ENCODE measurements at places on chromosomes 7 and 10. TPM values are rescaled to one million over a fixed set of nuclear protein-coding genes. Genes with fewer than 3 reads are reported as not detected.

The ANKRD30A gene
- not detected for total RNA-seq

The ADARB2 gene
- not detected for total RNA-seq

The TSPAN33 gene
- 23.6 TPM for total RNA-seq

The GCK gene
- 1.0 TPM for total RNA-seq

GRCh38 chr7:24703296-24703695 lies 54.0 kb downstream of the GSDME start:
- H3K27ac ChIP-seq, result no peak overlapping the region
- no peaks in the 10 kb centered on the region for H3K36me3 ChIP-seq
- H3K4me1 ChIP-seq, result no peaks in the 10 kb centered on the region
- H3K27me3 ChIP-seq, result no peaks in the 10 kb centered on the region
- no peak overlapping the region for H3K4me3 ChIP-seq

- no peaks in the 10 kb centered on the region for H3K4me1 ChIP-seq
- H3K4me3 ChIP-seq, result no peak overlapping the region
- H3K27me3 ChIP-seq, result no peaks in the 10 kb centered on the region
- H3K36me3 ChIP-seq, result no peaks in the 10 kb centered on the region
- H3K27ac ChIP-seq, result no peak overlapping the region
Observed at GRCh38 chr10:107025676-107026075, 138.8 kb downstream of the SORCS1 start.

GRCh38 chr7:33722383-33723101 lies 182.8 kb upstream of the BMPER start:
- no peak for DNase-seq
- H3K27ac ChIP-seq, result no peak overlapping the region
- no peaks in the 10 kb centered on the region for H3K36me3 ChIP-seq
- no peaks in the 10 kb centered on the region for H3K4me1 ChIP-seq

The ALOX5 gene
- total RNA-seq, result 0.77 TPM

The COX15 gene
- 35.8 TPM for total RNA-seq

DNA sequence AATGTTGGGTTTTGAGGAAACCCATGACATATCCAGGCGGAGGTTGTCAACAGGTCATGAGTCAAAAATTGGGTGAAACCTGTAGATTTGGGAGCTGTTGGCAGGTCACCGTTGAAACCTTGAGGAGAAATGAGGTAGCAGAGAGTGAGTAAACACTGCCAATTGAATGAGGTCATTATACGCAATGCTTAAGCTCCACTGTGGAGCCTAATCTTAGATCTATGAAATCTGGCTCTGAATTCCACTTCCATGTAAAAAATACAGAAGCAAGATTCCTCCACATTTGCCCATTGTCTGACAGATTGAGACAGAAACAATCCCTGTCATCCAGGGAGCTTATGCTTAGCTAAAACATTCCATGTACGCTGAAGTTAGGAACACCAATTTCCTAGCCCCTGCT lies 76.0 kb upstream of the IL6 start:
- H3K4me1 ChIP-seq, result no peaks in the 10 kb centered on the region
- no peak for DNase-seq
- no peak overlapping the region for H3K27ac ChIP-seq
- H3K4me3 ChIP-seq, result no peak overlapping the region
- no peaks in the 10 kb centered on the region for H3K27me3 ChIP-seq
- no peaks in the 10 kb centered on the region for H3K36me3 ChIP-seq

The ASZ1 gene
- not detected for total RNA-seq

GRCh38 chr10:116995648-116996047 lies 9.3 kb downstream of the SHTN1 start:
- H3K27ac ChIP-seq, result no peak overlapping the region
- no peaks in the 10 kb centered on the region for H3K36me3 ChIP-seq
- no peaks in the 10 kb centered on the region for H3K27me3 ChIP-seq
- DNase-seq, result no peak
- H3K4me3 ChIP-seq, result no peak overlapping the region

The POLD2 gene
- total RNA-seq, result 279 TPM

GRCh38 chr10:72274213-72274729 lies 547 bp downstream of the DDIT4 start:
- no peaks in the 10 kb centered on the region for H3K27me3 ChIP-seq
- peaks cover 15% of the 10 kb centered on the region for H3K36me3 ChIP-seq
- DNase-seq, result no peak
- peak overlapping the region; percentile 88 for H3K4me3 ChIP-seq
- peak overlapping the region; percentile 94 for H3K27ac ChIP-seq

- H3K36me3 ChIP-seq, result no peaks in the 10 kb centered on the region
- no peaks in the 10 kb centered on the region for H3K4me1 ChIP-seq
- H3K27me3 ChIP-seq, result no peaks in the 10 kb centered on the region
- DNase-seq, result no peak
Observed at GRCh38 chr7:95607561-95607960, 11.2 kb upstream of the PDK4 start.

The ZPBP gene
- not detected for total RNA-seq

The BLNK gene
- not detected for total RNA-seq

GRCh38 chr7:156907656-156908055 lies 14.7 kb upstream of the LMBR1 start:
- peaks cover 9% of the 10 kb centered on the region for H3K4me1 ChIP-seq
- no peaks in the 10 kb centered on the region for H3K27me3 ChIP-seq
- no peak overlapping the region for H3K27ac ChIP-seq
- DNase-seq, result no peak
- no peak overlapping the region for H3K4me3 ChIP-seq

The CYP3A4 gene
- not detected for total RNA-seq

GRCh38 chr7:87152112-87152896 lies at the start of gene DMTF1:
Gene DMTF1 (plus strand): TSS chr7:87152453. CDS start chr7:87164942, 12,489 bp downstream.
- H3K27ac ChIP-seq, result peak within 1 kb of the TSS; percentile 88
- H3K36me3 ChIP-seq, result no peaks in the 10 kb centered on the region
- peak; percentile 91 for DNase-seq

GRCh38 chr7:9921326-9921725 lies 1052.3 kb upstream of the PHF14 start:
- no peak overlapping the region for H3K27ac ChIP-seq
- DNase-seq, result no peak
- H3K4me1 ChIP-seq, result no peaks in the 10 kb centered on the region

The PAX2 gene
- total RNA-seq, result not detected

GRCh38 chr7:158266817-158267741 lies 320.5 kb downstream of the PTPRN2 start:
- DNase-seq, result no peak
- no peak overlapping the region for H3K27ac ChIP-seq
- H3K36me3 ChIP-seq, result no peaks in the 10 kb centered on the region

GRCh38 chr10:29767968-29768367 lies 133.2 kb upstream of the SVIL start:
- H3K4me1 ChIP-seq, result peaks cover 6% of the 10 kb centered on the region
- no peak overlapping the region for H3K27ac ChIP-seq
- no peak overlapping the region for H3K4me3 ChIP-seq

The ADRA2A gene
- not detected for total RNA-seq

DNA sequence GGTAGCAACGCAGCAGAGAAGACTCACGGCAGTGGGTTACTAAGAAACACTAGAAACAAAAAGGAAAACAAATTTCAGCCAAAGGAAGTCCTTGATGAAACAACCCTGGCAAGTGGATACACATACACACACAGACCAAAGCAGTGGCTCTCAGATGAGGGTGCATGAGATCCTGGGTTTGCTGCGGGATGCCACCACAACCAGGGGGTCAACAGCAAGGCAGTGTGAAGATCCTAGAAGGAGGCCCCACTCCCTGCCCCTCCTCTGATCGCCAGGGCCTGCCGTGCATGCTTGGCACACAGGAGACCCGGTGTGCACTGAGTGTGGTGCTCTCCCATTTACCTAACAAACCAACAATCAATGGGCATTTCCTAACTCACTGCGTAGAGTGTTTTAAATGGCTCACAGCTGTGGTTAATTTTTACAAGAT lies 252.3 kb upstream of the KLF14 start:
- peaks cover 93% of the 10 kb centered on the region for H3K4me1 ChIP-seq
- no peaks in the 10 kb centered on the region for H3K36me3 ChIP-seq
- H3K4me3 ChIP-seq, result no peak overlapping the region
- H3K27ac ChIP-seq, result peak overlapping the region; percentile 48

The GIMAP4 gene
- total RNA-seq, result 57.3 TPM

GRCh38 chr7:30924624-30925023 lies 13.0 kb downstream of the AQP1 start:
- H3K4me3 ChIP-seq, result no peak overlapping the region
- H3K4me1 ChIP-seq, result no peaks in the 10 kb centered on the region
- peak; percentile 37 for DNase-seq

DNA sequence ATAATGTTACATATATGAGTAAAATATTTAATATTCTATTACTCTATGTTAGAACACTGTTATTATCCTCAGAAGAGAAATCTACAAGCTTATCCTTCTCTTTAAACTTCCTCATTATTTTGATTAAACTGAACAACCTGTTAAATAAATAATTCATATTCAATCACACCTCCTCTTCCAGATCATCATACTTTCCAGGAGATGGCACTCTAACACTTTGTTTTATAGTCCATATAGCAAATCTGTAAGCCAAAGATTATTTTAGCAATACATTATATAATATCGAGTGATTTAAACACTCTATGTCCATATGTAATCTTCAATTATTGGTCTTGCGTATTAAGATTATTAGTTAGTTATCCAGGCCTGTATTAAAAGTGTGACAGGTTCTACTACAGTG lies 694.1 kb downstream of the ANKRD7 start:
- DNase-seq, result no peak
- no peaks in the 10 kb centered on the region for H3K36me3 ChIP-seq
- H3K27ac ChIP-seq, result no peak overlapping the region
- no peak overlapping the region for H3K4me3 ChIP-seq
- no peaks in the 10 kb centered on the region for H3K4me1 ChIP-seq

DNA sequence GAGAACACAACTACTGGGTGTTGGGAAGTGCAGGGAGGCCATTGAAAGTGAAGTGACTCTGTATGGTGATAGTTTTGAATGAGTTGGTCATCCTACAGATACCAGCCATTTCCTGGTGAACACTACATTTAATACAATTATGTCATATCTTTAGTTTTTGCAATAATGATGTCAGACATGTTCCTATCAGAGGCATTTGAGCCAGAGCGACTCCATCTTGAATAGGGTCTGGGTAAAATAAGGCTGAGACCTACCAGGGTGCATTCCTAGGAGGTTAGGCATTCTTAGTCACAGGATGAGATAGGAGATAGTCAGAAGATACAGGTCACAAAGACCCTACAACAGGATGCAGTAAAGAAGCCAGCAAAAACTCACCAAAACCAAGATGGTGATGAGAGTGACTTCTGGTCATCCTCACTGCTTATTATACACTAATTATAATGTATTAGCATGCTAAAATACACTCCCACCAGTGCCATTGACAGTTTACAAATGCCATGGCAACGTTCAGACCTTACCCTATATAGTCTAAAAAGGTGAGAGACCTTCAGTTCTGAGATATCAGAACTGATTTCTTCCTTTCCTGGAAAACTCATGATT lies 28.2 kb downstream of the ADK start:
- H3K4me3 ChIP-seq, result no peak overlapping the region
- H3K27ac ChIP-seq, result no peak overlapping the region
- DNase-seq, result no peak

DNA sequence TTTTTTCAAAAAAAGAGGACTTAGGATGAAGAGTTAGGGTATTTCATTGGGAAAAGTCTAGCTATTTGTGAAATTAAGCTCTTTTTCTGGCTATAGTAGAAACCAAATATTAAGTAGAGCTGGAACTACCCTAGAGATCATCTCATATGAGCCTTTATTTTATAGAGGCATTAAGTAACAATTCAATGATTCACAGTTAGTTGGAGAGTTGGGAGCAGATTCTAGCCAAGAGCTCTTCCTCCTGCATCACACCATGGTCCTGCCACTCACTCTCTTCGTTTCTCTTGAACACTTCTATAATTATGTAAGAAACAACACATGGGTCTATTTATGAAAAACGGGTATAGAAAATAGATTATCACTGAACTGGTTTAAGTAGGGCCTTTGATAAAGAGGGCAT lies 76.1 kb upstream of the ANK3 start:
- H3K4me3 ChIP-seq, result no peak overlapping the region
- H3K27me3 ChIP-seq, result no peaks in the 10 kb centered on the region
- DNase-seq, result no peak
- no peaks in the 10 kb centered on the region for H3K4me1 ChIP-seq
- no peak overlapping the region for H3K27ac ChIP-seq

The PON1 gene
- total RNA-seq, result not detected

The LSM8 gene
- total RNA-seq, result 40.7 TPM

GRCh38 chr10:132162590-132163277 lies 24.0 kb upstream of the DPYSL4 start:
- H3K4me3 ChIP-seq, result no peak overlapping the region
- no peak for DNase-seq
- no peak overlapping the region for H3K27ac ChIP-seq

GRCh38 chr10:79260811-79261740 lies 86.2 kb upstream of the PPIF start:
- no peak for DNase-seq
- H3K36me3 ChIP-seq, result no peaks in the 10 kb centered on the region
- H3K27ac ChIP-seq, result no peak overlapping the region
- H3K4me3 ChIP-seq, result no peak overlapping the region
- H3K4me1 ChIP-seq, result peaks cover 3% of the 10 kb centered on the region

- DNase-seq, result no peak
- H3K4me1 ChIP-seq, result no peaks in the 10 kb centered on the region
- H3K4me3 ChIP-seq, result no peak overlapping the region
- H3K27ac ChIP-seq, result no peak overlapping the region
- H3K36me3 ChIP-seq, result no peaks in the 10 kb centered on the region
Observed at GRCh38 chr10:91617072-91617609, 15.7 kb downstream of the PPP1R3C start.

The TMEM229A gene
- not detected for total RNA-seq

- H3K36me3 ChIP-seq, result peaks cover 15% of the 10 kb centered on the region
- no peaks in the 10 kb centered on the region for H3K27me3 ChIP-seq
- DNase-seq, result peak; percentile 93
- peak within 1 kb of the TSS; percentile 100 for H3K27ac ChIP-seq
Observed at GRCh38 chr7:100429637-100430492, at the start of gene MEPCE. Gene MEPCE (plus strand): TSS chr7:100429831. CDS start chr7:100430019, 188 bp downstream.

GRCh38 chr7:135088566-135088965 lies 59.3 kb upstream of the TMEM140 start:
- H3K27ac ChIP-seq, result no peak overlapping the region
- no peaks in the 10 kb centered on the region for H3K36me3 ChIP-seq
- no peak for DNase-seq

DNA sequence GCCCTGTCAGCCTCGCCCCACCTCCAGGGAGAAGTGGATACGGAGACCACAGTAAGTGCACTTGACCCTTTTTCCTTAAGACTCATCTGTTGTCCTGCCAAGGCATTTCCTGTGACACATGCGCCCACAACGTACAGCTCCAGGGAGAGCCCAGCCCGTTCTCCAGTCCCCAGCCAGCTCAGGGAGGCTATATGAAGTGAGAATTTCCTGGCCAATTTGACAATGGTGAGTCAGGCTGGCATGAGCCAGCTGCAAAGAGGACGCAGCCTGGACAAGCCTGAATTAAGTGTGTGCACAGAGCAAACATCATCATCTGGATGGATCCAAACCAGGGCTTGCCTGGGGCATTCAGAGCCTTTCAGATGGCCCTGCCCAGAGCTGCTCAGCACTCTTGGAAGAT lies 244.8 kb downstream of the KCNMA1 start:
- no peaks in the 10 kb centered on the region for H3K4me1 ChIP-seq
- no peak for DNase-seq
- H3K27ac ChIP-seq, result no peak overlapping the region

All from CD8-positive, alpha-beta memory T cell (primary cell).